DMS79 treated with DMSO at 0.1 percent for 48 hours (cell line): ENCODE measurements at places on chromosomes 5 and 9.
A peak's percentile ranks its signal among the peaks of the same experiment; 100 is the strongest.

DNA sequence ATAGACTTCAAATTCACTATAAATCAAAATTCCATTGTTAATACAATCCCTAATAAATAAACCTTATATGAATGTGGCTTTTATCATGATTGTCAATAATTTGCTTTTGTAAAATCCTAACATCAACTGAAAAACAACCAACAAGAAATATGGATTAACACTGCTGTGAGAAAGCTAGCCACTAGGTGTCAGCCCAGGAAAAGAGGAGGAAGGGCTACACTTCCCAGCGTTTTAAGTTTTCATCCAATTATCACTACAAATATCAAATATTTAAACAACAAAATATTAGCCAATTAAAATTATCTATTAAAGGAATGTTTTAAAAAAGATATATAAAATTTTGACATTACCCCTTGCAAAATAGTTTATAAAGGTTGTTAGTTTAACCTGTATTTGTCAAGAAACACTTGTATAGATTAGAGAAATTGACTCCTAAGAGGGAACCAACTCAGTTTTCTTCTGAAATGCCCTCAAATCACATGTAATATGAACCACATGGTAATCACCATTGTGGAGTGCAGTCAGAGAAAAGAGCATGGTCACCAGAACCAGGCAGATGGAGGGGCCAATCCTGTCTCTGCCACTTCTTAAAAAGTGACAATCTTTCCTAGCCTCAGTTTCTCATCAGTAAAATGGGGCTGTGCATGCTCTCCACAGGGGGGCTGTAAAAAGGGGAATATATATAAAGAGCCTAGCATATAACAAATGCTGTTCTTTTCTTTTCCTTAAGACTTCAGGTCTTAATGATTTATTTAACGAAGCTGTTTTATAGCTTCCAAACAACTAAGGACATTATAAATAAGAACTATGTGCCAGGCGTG, 188.2 kb downstream of the CRB2 start:
- peak; percentile 68 for DNase-seq

DNA sequence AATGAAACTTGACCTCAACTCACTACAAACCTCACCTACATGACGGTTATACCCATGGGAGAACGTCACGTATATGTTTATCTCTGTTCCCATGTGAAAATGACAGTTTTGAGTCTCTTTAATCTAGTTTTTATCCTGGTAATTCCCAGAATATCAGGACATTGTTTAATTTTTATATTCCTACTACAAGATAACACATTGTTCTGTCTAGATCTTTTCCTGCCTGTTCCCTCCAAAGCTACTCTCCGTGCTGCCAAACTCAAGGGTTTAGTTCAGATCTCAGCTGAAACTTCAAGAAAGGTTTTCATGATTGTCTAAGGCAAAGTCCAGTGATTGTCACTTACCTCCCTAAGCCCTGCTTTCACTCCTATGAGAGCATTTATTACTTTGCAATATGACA, 1159.4 kb upstream of the SEMA6A start:
- DNase-seq = no peak

- no peak for DNase-seq
These were observed 17.7 kb downstream of the MLLT3 start for GRCh38 chr9:20604562-20604961.

DNA sequence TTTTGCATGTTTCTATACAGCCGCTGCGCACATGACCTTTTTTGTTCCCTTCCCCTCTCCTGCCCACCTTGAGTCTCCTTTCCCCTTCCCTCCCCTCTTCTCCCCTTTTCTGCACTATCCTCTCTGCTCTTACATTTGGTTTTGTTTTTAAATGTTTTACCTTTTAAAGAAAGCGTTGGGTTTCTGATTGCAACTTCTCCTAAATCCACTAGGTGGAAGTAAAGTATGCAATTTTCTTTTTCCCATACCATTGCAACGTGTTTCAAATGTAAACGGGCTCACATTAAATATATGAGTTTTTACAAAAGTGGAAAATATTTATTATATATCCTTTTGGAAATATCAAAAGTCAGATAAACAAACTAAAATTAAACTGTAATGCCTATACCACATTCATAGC, 500.9 kb downstream of the DIRAS2 start:
- DNase-seq = peak; percentile 31

DNA sequence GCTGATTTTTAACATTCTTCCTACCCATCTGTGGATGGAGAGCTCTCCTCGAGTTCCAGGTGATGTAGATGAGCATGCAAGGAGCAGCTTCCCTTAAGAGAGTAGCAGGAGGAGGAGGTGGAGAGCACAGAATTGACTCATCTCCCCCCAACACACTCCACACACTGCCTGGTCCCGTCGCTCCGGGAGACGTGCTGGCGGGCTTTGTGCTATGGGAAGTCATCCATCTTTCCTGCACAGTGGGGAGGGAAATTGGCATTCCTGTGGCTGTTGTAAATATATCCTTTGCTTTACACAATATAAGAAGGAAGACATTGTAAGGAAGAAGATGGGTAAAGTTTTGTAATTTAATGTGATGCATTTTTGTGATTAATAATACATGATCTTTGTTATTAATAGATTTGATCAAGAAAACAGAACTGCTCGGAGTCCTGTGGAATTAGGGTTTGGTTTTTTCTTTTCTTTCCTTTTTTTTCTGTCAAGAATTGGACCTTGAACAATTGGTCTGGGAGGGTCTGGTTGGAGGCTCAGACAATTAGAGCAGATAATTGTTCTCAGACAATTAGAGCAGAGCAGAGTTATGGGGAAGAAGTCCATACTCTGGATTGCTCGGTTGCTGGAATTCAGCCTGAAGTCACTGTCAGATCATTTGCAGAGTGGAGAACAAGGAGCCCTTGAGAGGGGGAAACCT, 297.8 kb downstream of the GADD45G start:
- no peak for DNase-seq

- no peak for DNase-seq
These were observed 475.5 kb downstream of the CETN3 start for GRCh38 chr5:89934069-89934468.

- DNase-seq = no peak
These were observed 206.9 kb downstream of the FSTL4 start for GRCh38 chr5:133405275-133406034.

DNA sequence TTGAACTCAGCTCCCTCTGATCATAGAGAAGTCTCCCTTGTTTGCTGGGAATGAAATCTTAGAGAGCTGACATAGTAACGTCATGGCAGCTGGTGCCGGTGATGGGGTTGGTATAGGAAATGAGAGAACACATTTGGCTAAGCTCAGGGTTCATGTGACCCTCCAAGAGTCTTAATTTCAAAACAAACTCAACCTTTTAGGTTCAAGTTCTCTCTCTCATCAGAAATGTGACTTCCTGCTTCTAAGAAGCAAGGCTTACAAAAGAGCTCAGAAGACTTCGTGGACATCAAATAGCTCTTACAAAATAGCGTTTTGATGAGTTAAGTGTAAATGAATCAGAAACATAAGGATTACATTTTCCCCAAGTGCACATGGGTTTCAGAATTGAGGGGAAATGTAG, 97.3 kb downstream of the PAPPA start:
- no peak for DNase-seq

GRCh38 chr9:130668659-130669058, 4.3 kb downstream of the PRDM12 start:
- DNase-seq = no peak

DNA sequence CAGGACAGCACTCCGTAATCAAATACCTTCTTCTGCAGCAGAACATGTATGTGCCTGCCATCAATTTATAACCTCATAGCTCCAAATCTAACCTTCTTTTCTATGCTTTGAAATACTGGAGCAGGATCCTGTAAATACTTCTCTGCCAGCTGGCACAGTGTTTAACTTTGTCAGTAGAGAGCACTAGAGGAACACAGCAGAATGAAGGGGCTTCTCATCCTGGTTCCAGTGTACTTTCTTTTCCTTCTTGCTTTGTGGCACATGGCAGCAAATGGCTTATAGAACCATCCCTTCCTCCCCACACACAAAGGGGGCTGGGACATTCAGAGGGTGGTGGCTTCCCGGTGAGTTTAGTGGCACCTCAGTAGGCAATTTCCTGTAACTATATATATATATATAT, 3.8 kb upstream of the FBXW11 start:
- DNase-seq = peak; percentile 50
